ENCODE measurements at places on chromosomes 3 and 15.
A peak's percentile ranks its signal among the peaks of the same experiment; 100 is the strongest.

GRCh38 chr15:70480196-70480856, 283.0 kb downstream of the UACA start:
- DNase-seq: no peak

DNA sequence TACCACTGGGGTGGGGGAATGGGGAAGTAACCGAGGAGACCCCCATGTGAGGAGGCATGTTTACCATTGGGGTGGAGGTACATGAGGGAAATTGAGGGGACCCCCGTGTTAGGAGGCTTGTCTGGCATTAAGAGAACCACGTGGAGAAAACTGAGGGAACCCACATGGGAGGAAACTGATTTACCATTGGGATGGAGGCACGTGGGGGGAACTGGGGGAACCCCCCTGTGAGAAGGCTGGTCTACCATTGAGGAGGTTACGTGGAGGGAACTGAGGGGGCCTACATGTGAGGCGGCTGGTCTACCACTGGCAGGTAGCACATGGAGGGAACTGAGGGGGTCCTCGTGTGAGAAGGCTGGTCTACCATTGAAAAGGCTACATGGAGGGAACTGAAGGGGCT, 159.4 kb downstream of the FBLN2 start:
- DNase-seq: no peak

GRCh38 chr3:62672270-62672987, 202.8 kb downstream of the CADPS start:
- no peak for DNase-seq

GRCh38 chr3:44032487-44032886, 209.2 kb upstream of the TOPAZ1 start:
- no peak for DNase-seq

- DNase-seq: no peak
These were observed 26.2 kb upstream of the SRP14 start for GRCh38 chr15:40065166-40065565.

DNA sequence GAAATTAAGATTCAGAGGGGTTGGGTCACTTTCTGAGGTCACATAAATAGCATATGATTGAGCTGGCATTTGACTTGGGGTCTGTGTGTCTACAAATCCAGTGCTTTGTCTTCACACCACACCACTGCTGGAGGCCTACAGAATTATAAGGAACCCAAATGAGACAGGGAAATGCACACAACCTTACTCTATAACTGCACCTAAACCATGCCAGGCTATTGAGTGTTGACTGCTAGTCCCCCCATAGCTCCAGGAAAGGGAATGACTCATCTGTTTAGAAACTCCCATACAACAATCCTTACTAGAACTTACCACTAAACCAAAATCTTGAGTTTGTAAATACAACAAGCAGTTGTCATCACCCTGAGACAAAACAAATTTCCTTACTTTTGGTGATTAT, 16.9 kb upstream of the TSC22D2 start:
- no peak for DNase-seq

DNA sequence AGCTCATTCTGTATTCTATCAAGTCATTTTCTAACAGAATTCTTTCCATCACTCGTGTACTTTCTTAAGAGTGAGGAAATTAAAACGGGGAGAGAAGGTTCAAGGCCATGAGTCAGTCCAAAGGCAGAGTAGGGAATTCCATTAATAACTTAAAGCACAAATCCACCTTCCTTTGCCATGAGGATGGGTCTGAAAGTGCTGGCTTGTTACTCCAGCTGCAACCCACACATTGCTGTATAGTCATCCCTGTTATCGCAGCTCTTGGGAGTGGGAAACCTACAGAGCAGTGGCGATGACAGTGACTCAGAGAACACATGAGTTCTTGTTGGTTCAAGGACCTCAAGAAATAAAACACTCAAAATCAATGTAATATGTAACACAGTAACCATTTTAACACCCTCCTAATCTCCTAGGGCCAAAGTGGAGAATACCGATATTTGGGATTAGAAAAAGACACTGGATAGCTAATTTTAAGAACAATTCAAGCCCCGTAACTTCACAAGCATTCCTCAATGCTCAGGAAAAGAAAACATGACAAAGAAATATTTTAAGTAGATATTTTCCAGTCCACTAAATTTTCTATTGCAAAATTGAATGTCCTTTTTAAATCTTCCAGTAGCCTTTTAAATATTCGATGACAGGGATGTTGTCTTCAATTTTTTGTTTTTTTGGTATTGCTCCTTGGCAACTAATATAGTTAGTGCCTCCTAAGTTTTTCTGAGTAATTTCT, 179.9 kb upstream of the THBS1 start:
- no peak for DNase-seq

- no peak for DNase-seq
These were observed 10.7 kb upstream of the OCA2 start for GRCh38 chr15:28109626-28110455.

DNA sequence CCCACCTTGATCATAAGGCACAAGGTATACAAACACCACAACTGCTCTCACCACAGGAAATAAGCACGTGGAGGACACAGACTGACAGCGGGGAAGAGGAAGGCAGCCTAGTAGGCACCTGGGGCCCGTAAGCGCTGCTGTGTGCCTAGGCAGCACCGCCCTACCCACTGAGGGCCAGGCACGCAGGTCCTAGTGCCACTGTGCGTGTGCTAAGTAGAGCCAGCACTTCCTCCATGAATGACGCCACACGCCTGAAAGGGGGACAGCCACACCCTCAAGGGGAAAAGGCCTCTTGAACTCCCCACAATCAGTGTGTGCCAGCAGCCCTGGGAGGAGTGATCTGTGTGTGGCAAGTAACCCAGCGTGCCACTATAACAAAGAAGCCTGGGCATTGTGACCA, 73.0 kb downstream of the ATP1B3 start:
- no peak for DNase-seq

GRCh38 chr3:171352387-171352935, 107.7 kb downstream of the TNIK start:
- no peak for DNase-seq

DNA sequence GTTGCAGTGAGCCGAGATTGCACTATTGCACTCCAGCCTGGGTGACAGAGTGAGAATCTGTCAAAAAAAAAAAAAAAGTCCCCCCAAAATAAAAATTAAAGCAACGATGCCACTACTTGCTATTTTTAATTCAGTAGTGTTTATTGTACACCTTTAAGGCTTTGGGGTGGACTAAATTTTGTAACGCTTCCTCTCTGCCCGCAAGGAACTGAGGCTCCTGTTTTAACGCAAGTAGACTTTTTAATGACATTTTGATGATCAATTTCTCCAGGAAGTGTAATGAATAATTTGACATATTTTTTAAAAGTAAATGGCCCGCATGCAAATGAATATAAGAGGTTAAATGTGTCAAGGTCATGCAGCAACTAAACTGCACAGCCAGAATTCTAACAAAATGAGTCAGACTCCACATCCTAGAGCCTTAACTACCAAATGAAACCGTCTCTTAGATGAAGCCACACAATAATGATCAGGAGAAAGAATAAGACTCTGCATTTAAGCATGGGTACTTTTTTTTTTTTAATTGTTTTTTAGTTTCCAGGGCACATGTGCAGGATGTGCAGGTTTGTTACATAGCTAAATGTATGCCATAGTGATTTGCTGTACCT, 96.8 kb upstream of the LMOD3 start:
- DNase-seq: peak; percentile 34

DNA sequence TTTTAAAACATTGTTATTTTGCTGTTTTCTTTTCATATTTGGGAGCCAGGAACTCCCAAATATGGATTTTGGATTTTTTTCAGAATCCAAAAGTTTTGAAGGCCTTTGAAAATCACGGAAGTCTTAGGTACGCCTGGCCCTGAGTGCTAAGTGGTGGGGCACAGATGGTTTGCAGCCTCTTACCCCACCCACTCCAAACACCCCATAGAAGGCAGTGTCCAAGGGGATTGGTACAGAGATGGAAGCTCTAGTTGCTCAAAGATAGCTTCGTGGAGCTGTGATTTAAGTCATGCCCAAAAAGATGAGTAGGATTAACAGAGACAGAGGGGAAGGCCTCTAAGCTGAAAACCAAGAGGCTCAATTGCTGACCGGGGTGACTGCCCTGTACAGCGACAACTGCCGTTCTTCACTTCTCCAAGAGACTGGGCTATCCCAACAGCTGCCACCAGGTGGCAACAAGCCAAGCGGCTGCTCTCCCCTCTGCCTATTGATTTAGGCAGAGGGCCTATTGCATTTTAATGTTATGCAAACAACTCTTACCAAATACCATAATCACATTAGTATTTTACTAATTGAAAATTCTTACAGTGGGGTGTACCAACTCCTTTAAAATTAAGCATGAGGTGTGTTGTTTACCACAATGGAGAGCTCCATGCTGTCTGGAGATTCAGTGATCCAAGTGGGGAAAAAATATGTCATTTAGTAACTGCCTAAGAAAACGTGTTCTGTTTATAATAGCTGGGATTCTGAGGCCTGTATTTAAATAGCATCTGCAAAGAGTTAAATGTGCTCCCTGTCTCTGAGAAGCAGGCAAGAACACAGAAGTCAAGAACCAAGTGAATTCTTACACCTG, 64.0 kb upstream of the C15orf61 start:
- peak; percentile 68 for DNase-seq

GRCh38 chr3:4562595-4562994, 69.4 kb downstream of the ITPR1 start:
- DNase-seq: no peak

GRCh38 chr15:92747047-92747446, 91.5 kb upstream of the FAM174B start:
- DNase-seq: no peak

DNA sequence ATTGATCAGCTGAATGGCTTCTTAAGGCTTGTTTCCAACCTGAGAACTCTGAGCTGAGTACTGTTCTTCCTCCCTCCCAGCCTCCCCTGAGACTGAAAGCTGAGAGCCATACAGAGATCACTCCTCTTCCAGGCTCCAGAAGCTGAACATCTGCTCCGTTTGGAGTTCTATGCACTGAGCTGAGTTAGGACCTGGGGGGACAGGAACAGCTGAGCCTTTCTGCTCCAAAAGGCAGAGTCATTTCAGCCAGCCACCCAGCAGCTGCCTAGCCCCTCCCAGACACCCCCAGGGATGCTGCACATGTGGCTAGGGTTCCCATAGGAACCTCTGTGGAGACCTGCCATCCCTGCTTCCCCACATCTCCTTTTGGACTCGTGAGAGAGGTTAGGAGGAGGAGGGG, 64.2 kb upstream of the GLCE start:
- DNase-seq: no peak

- DNase-seq: no peak
These were observed 29.3 kb downstream of the LRRC2 start for GRCh38 chr3:46536758-46537157.

DNA sequence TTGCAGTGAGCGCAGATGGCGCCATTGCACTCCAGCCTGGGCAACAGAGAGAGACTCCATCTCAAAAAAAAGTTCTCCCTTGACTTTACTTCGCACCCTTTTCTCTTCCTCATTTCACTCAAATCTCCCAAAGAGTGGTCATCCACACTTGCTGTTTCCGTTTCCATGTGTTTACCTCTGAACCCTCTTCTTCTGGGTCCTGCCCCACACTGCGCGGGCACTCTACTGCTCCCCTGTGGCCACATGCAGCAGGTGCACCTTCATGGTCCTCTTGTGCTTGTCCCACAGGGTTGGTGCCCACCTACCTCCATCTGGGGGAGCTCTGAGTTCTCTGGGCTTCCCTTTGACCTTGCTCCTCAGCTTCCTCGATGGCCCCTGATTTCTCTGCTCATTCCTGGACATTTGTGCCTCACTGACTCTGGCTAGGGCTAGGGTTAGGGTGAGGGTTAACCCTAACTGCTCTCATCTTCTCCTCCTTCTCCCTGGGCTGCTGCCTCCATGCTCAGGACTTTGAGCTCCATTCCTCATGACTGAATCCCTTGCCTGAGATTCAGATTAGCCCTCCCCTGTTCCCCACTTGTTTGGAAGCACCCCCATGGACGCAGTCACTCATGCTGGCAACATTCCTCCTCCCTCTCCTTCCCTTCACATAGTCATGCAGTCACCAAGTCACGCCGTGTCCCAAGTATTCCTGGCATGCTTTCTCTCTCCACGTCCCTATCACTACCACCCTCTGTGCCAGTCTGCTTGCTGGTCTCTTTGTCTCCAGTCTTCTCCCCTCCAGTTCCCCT, 26.6 kb upstream of the KY start:
- DNase-seq: no peak

DNA sequence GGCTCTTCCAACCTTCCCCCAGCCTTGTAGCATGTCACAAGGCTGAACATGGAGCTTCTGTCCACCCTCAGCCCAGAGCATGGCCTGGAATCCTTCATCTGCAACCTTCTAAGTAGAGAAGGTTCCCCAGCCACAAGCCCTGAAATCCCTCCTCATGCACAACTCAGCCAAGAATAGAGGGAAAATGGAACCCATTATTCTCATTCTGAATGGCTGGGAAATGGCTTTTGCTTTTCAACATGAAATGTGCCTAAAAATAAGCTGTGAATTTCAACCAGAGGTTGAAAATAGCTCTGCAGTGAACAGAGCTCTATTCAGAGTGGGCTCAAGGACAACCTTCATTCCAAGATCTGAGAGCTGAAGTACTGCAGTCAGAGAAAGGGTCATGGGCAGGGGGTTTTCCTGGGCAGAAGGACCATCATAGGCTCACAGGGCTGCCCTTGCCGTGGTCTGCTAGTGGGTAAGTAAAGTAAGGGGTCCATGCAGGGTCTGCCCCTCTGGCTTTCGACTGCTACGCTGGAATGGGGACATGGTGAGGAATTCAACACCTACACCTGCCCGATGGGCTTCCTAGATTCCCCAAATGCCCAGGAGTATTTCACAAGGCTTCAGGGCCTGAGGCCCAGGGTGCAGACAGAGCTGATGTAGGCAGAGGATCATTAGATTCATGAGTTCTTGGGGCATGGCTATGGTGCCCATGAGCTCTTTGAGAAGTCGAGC, 35.9 kb downstream of the POC1A start:
- DNase-seq: no peak
